NCI-H1105 treated with DMSO at 0.1 percent for 48 hours (cell line): ENCODE measurements at places on chromosomes 7 and 10.

DNA sequence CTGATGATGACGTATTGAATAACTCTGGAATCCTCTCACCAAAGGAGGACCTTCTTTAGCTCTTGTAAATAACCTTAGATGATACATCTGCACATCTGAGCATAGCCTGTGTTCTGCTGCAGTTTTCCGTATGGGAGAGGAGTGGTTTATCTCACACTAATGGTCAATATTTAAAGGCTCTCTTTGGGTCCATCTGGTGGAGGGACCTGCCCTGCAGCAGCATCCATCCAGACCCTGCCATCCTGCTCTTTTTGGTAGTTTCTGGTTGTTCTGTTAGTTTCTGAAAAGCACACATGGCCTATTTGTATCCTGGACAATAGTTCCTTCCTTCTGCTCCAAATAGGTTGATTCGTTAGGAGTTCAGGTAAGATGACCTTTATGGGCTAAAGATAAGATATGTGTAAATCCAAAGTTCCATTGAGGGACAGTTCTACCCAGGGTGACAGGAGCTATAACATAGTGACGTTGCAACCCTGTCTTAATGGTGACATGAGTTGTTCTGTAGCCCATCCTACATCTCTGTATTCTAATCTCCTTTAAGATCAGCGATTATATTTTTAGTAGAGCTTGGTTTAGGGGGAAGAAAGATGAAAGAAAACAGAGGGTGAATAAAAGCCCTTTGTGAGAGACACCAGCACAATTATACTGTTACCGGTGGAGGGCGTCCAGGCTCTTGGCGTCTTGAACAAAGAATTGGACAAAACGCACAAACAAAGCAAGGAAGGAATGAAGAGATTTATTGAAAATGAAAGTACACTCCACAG, 60.0 kb upstream of the KLF14 start:
- DNase-seq, result no peak

DNA sequence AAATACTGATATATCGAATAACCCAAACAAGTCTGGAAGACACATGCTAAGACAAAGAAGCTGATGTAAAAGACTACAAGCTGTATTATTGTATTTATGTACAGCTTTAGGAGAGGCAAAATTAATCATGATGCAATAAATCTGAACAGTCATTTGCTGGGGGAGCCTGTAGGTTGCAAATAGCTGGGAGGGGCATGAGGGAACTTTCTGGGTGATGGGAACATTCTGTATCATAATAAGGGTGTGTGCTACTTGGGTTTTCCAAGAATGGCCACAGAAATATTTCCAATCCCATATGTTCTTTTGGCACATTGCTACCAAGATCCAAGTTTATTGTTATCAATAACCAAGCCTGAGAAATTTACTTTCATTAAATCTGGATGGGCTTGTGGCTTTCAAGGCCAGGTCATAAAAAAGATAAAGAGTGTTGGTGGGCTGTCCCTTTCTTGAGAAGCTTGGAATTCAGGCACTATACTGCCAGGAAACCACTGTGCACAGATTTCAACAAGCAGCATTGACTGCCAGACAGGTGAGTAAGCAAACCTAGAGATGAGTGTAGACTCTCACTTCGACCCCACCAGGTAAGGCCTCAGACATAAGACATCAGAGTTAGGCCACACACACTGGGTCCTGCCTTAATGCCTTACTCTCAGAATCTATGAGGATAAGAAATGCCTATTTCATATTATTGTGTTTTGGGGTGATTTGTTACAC, 629.7 kb upstream of the FZD8 start:
- no peak for DNase-seq

GRCh38 chr7:121109145-121109544, 120.6 kb downstream of the CPED1 start:
- no peak for DNase-seq

DNA sequence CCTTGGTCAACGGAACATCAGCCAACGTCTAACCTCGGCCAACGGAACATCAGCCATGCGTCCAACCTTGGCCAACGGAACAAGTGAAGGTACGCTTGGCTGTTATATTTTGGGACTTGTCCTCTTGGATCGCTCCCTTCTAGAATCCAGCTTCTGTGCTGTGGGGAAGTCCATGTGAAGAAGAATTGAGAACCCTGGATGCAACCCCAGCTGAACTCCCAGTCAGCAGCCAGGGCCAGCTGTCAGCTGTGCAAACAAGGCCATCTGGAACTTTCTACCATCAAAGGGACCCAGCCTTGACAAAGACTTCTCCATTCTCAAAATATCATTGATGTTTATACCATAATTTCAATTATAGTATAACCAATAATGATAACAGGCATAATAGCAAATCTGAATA, 43.3 kb upstream of the ITGA8 start:
- peak; percentile 2 for DNase-seq

DNA sequence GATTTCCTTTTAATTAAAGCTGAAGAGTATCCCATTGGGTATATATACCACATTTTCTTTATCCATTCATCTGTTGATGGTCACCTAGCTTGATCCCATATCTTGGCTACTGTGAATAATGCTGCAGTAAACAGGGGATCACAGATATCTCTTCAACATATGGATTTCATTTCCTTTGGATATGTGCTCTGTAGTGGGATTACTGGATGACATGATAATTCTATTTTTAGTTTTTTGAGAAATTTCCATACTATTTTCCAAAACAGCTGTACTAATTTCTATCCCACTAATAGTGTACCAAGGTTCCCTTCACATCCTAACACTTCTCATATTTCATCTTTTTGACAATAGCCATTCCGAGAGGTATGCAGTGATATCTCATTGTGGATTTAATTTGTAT, 48.8 kb upstream of the PRPS1L1 start:
- DNase-seq, result no peak

DNA sequence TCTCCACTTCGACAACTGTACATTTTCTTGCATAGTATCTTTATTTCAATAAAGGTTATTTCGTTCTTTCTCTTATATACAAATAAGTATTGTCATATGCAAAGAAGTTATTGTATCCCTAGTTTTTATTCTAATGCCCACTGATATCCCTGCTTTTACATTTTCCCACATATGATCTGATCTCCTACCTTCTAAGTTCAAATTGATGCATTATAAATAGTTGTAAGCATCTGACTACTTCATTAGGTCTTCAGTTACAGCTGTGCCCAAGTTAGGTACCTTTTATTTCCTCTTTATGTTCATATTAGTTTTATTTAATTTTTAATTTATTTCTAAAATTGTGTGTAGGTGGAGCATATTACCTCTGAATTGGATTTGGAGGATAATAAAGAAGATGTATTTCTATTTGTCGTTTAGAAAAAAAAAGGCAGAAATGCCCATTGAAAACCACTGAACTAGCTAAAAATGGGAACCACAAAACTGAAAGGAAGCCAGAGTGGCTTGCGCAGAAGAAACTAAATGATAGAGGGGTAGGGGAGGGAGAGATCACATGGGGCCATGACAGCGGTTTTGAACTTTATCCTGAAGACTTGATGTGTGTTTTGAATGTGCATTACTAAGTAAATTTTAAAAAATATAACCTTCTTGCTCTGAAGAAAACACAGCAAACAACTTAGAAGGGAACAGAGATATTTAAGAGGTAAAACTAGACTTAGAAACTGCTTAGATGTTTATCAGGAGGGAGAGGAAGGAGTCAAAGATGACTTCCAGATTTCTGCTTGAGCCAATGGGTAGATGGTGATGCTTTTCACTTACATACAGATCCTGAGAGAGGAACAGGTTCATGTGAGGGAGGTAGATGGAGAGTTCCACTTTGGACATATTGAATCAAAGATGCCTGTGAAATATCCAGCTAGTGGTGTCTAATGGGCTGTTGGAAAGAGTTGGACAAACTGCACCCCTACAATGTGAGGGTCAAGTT, 9.3 kb upstream of the ZC3HAV1L start:
- no peak for DNase-seq

GRCh38 chr10:73413108-73413527, 740 bp downstream of the ANXA7 start:
- DNase-seq, result peak; percentile 44

GRCh38 chr10:79400146-79401004, 45.0 kb downstream of the ZCCHC24 start:
- peak; percentile 0 for DNase-seq

DNA sequence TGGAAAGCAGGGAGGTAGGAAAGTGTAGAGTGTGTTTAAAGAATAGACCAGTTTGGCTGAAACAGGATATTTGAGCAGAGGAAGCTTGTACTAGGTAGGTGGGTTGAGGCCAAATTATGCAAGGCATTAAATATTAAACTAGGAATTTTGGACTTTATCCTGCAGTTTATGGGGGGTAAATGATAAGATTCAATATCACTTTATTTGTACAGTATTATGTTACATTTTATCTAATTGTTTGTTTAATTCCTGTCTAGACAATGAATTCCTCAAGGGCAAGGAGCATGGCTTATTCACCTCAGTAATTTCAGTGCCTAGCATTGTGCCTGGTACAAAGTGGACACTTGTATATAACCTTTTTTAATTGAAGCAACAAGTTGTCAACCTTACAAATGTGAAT, 125.9 kb downstream of the CFTR start:
- no peak for DNase-seq

DNA sequence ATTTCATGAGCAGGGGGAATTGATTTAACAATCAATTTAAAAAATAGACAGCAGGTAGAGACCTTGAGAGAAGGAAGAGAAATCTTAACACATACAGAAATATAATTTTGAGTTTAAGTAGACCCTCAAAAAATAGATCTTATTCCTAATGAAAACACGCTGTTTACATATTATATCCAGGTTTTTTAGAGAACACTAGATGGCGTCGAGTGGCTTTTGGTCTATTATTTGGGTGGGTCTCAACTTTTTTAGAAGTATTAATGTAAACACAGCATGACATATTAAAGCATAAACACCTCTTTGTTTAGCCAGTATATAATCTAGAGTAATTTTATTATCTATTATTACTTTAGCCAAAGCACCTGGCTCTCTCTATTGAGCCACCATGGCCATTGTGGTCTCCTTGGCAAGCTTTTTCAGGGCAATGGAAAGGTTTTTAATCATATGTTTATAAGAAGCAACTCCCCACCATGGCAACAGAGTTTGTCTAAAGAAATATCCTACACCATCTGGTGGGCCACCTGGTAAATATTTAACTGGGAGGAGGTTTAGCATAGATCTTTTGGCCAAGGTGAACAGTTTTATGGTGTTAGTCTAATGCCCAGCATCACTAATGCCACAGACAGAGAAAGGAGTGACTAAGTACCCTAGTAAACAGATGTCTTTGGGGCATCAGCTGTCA, 59.7 kb upstream of the PRSS1 start:
- peak; percentile 88 for DNase-seq

- DNase-seq, result no peak
Observed at GRCh38 chr10:83816942-83817341, 322.4 kb upstream of the GHITM start.

- DNase-seq, result no peak
Observed at GRCh38 chr10:99365736-99366135, 36.6 kb downstream of the CNNM1 start.

GRCh38 chr10:31426401-31426800, 107.4 kb downstream of the ZEB1 start:
- DNase-seq, result peak; percentile 6

GRCh38 chr7:19989906-19990305, 216.5 kb upstream of the TMEM196 start:
- no peak for DNase-seq

- DNase-seq, result no peak
Observed at GRCh38 chr7:104922182-104923009, 91.6 kb upstream of the KMT2E start.

DNA sequence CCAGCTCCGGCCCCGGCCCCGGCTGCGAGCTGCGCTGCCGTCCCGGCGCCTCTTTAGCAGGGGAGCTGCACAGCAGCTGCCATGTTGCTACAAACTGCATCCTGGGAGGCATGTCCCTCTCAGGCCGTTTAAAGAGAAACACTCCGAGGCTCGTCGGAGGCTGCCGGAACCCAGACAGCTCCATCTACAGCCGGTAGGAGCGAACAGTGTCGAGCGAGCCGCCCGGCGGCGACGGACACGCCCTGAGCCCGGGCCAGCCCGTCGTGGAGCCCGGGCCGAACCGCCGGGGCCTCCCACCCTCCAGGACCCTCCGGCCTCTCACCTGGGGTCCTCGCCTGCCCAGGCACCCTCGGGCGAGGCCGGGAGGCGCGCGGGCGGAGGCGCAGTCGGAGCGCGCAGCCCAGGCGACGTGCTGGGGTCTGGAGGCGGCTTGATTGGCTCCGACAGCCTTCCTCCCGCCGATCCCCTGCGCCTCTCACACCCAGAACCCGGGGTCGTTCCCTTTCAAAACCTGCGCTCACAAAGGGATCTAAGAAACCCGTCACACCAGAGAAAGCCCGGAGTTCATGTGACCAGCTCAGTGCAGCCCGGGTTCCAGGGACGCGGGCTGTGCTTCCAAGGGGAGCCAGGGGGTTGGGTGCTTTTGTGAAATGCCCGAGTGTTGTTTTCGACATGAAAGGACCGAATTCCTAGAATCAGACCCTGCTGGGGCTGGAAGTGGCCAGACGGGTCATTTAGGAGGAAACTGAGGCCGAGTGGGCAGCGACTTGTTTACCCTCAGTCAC, at the start of gene ZNF777:
Gene ZNF777 (minus strand): TSS at position 570 of the 785 bp plus-strand sequence. CDS start 5,040 bp downstream, outside the sequence.
- DNase-seq, result peak; percentile 71

GRCh38 chr10:100565206-100565985, 29.7 kb downstream of the HIF1AN start:
- no peak for DNase-seq

GRCh38 chr7:23012908-23013714, 819 bp downstream of the HYCC1 start:
- peak; percentile 26 for DNase-seq

DNA sequence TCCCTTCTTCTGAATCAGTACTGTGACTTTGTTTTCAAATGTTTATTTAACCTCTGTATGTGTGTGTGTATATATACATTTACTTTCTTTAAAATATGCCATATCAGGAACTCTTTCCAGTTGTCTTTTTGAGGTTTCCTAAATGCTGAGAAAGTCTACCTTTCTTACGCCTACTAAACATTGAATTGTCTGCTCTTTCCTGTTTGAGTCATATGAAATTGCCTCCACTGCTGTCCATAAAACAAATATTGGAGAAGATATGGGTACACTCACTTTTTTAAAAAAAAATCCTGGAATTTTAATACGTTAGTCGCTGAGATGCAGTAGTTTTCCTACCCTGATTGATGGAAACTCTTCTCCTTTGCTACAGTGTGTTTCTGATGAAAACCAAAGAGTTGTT, 298.7 kb upstream of the TEX47 start:
- DNase-seq, result no peak

- no peak for DNase-seq
Observed at GRCh38 chr10:11678074-11678793, 63.9 kb upstream of the ECHDC3 start.

DNA sequence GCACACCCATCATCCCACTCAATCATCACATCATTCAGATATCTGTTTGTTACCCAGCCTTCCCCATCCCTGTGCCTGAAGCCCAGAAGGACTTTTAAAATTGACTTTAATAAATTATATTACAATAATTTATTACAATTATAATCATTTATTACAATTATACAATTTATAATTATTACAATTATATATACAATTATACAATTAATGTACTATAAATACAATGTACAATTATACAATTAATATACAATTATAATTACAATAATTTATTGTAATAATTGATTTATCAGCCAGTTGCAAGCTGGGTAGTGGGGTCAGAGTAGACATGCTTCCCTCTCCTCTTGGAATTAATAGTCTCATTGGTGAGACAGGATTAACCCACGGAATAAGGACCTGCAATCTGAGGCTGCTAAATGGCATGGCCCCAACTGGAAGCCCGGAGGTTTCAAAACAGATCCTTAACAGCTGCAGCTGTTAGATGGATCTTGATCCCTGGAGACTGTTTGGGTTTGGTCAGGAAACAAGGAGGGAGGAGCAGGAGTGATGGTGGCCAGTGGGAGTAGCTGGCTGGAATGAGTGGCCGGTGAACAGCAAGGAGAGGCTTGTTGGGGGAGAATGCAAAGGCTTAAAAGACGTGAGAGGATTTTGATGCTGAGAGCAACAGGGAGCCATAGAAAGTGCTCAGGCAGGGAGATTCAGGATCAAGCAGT, 402.8 kb upstream of the PODXL start:
- DNase-seq, result no peak
